Astrocyte of the cerebellum (primary cell): ENCODE measurements at places on chromosomes 6 and 20.

DNA sequence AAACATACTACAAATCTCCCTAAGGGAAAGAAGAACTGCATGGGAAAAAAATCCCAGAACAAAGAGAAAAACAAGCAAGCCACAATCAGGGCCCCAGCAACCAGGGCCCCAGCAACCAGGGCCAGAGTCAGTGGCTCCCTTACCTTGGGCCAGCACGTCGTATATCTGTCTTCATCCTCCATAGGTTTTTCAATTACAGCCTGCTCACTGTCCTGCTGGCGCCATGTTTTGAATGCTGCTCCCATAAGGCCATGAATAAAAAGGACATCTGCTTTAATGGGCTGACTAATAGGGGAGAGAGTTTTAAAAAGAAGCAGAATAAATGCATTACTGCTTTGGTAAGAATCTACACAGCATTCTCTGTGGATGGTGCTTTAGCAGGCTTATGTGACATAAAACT lies 49.2 kb downstream of the SERAC1 start:
- no peak for DNase-seq

DNA sequence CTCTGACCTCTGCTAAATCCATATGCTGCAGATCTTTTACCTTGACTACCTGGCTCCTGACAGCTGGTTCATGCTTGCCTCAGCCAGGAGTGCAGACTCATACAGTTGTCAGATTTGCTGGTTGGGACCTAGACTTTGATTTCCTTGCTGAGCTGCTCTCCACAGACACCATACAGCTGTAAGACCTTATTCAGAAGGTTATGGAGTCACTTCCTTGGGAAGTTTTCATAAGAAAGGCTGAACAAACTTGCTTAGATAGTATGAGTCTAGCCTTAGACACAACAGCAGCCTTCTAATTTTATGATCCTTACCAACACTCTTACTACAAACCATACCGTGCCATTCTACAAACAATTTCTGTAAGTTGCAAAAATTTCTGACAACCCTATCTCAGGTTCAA lies 102.9 kb downstream of the EDN1 start:
- no peak for DNase-seq

DNA sequence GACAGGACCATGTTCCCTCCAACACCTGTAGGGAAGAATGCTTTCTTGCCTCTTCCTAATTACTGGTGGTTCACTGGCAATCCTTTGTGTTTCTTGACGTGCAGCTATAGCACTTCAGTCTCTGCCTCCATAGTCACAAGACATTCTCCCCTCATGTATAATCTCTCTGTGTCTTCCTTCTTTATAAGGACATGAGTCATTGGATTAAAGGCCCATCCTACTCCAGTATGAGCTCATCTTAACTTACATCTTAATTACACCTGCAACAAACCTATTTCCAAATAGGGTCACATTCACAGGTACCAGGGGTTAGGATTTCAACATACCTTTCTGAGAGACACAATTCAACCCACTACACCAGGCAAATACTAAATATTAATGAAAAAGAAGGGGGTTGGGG lies 213.6 kb downstream of the RNGTT start:
- DNase-seq: no peak

GRCh38 chr6:44415873-44416502 lies 28.5 kb downstream of the CDC5L start:
- DNase-seq: no peak

- no peak for DNase-seq
Measured at GRCh38 chr20:32333988-32334885, 23.9 kb upstream of the ASXL1 start.

DNA sequence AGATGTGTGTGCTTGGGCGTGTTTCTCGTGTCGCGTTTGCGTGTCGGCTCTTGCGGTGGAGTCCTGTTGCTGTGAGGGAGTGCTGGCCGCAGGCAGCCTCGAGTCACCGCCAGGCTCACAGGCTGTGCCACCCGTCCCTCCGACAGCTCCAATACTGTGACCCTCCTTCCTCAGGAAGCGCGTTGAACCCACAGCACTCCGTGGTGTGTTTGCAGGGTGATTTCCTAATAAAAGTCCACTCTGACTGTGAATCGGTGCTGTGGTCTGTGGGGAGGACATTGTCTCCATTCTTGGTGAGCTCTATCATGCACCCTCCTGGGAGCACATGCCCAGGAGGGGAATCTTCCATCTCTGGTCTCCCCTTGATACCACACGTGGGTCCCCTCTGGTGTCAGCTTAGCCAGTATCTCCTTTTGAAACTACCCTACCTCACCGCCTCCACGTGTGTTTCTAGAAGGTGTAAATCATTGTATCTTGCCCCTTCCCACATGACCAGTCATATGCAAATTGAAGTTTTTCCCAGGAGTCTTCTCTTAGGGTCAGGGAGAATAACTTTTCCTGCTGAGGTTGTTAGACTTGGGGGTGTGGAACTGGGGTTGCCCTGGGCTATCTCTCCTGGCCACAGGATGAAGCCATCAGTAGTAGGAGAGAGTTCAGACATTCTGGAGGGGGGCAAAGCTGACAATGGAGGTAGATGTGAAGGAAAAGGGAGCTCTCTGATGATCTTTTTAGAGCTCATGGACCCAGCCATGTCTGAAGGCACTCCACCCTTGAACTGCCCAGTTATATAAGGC lies 13.3 kb upstream of the PCMTD2 start:
- no peak for DNase-seq

DNA sequence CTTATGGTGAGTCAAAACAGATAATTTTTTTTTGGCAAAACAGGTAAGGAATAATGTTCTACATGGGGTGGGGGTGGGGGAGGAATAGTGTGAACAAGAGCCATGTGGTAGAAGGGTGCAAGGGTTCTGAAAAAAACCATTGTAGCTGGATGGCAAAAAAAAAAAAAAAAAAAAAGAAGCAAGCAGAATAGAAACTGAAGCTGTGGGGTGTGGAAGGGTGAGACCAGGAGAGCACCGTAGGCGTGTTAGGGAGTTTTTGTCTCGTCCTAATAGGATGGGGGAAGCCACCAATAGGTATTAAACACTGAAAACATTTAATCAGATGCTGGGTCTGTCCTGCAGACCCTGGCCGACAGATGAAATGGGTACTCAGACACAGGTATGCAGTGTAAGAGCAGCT lies 110.1 kb downstream of the ADTRP start:
- DNase-seq: no peak

DNA sequence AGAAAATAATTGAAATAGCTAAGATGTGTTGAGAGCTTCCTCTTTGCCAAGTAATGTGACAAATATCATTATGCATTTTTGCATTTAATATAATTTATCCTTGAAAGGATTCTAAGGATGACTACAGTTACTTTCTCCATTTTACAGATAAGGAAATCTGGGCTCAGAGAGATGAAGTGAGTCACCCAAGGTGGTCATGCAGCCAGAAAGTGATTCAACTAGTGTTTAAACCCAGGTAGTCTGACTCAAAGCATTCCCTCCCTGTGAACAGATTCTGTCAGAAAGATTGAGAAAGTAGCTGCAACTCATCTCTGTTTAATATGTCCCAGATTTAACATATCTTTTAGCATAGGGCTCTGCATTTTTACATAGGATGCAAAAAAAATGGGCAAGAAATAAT lies 28.1 kb downstream of the NRSN1 start:
- DNase-seq: peak; percentile 8

DNA sequence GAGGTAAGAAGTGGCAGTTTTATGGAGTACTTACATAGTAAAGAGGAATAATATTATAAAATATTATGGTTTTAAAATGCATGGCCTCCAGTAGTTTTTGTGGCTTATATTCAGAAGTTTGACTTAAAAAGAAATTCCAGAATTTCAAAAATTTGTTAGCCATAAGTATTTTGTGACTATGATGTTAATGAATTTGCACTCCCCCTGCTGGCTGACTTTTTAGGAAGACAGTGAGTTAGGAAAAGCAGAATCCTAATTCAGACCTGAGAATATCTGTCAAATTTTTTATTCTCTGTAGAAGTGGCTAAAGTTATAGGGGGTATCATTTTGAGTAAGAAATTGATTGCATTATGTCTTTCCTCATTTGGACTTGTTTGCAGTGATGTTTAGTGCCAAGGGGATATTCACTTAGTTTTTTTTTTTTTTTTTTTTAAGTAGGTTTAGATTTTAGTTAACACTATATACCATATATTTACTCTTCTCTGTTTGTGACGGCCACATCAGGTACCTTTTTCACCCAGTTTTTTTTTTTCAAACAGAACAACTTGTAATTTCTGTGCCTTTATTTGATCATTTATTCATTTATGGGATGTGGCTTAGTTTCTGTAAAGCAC lies 40.8 kb downstream of the ZFAND3 start:
- DNase-seq: peak; percentile 49

DNA sequence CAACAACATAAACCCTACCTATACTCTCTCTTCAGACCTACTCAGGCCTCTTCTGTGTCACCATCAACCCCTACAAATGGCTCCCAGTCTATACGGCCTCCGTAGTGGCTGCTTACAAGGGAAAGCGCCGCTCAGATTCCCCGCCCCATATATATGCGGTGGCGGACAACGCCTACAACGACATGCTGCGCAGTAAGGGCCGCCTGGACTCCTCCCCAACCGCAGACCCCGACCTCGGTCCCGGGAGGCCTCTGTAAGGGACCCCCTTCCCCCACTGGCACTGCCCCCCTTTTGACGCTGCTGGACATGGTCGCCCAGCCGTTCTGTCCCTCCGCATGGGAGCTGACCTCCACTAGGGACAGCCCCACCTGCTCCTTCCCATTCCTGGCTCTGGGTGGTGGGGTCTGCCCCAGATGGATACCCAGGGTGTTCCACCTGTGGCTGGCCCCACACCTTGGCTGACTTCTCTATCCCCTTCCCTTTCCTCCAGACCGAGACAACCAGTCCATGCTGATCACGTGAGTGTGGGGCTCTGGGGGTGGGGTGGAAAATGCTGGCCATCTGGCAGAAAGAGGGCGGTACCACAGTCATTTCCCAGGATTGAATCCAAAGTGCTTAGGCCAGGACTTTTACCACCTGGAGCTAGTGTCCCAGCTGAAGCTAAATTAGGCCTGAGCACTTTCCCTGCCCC lies 25.0 kb downstream of the MYH7B start:
- no peak for DNase-seq

GRCh38 chr6:3385660-3386151 lies 71.1 kb downstream of the SLC22A23 start:
- DNase-seq: peak; percentile 19

GRCh38 chr6:130632897-130633296 lies 194.3 kb upstream of the SMLR1 start:
- no peak for DNase-seq

- DNase-seq: no peak
Measured at GRCh38 chr20:4027590-4028265, 12.4 kb upstream of the RNF24 start.

- DNase-seq: no peak
Measured at GRCh38 chr20:50695135-50695872, 4.0 kb upstream of the RIPOR3 start.

GRCh38 chr6:154139892-154140291 lies 100.9 kb downstream of the OPRM1 start:
- no peak for DNase-seq

DNA sequence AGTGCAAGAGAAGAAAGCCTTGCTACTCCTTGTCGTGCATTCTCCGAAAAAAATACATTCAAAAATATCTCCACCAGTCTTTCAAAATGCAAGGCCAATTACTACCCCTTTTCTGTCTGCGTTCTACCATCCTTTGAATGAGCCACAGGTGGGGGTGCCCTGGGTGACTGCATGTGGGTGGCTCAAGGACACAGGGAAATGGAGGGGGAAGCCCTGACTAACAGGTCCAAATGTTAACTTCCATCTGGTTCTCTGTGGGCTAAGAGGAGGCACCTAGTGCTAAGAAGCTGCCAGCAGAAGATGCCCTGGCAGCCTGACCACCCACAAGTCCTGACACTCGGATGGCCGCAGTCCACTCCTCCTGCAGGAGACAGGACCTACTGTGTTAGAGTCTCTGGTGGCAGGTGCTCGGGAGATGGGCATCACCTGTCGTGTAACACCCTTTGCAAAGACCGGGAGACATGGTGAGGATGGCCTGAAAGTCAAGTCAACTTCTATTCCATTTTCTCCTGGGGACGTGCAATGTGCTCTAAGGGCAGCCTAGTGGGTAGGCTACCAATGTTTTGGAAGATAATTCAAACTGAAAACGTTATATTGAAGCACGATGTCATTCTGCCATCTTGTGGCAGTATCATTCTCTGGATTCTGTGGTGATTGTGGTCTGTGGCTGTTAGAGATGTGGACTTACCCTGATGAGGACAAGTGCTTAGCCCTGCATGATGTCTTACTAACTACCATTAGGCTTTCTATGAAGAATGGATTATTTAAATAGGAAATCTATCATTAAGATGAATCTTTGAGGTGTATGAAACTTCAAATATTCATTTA lies 27.4 kb upstream of the IGF2R start:
- peak; percentile 29 for DNase-seq

- DNase-seq: no peak
Measured at GRCh38 chr6:2433711-2434110, 188.3 kb upstream of the GMDS start.

DNA sequence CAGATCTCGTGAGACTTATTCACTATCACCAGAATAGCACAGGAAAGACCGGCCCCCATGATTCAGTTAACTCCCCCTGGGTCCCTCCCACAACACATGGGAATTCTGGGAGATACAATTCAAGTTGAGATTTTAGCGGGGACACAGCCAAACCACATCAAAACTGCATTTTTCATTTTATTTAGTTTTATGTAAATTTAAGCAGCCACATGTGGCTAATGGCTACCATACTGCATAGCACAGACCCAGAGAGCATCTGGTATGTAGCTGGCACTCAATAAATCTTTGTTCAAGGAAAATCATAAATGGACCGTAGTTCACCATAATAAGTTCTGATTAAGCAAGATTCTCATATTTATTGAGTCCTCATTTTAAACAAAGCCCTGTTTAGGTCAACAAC lies 15.3 kb downstream of the GFOD1 start:
- DNase-seq: peak; percentile 75

GRCh38 chr6:11080296-11080695 lies 13.3 kb upstream of the SMIM13 start:
- DNase-seq: no peak

GRCh38 chr20:61744691-61745396 lies 320.8 kb downstream of the TAF4 start:
- DNase-seq: no peak

GRCh38 chr6:99431901-99432300 lies 6.8 kb upstream of the PNISR start:
- no peak for DNase-seq

- no peak for DNase-seq
Measured at GRCh38 chr6:168403370-168404005, 37.5 kb upstream of the SMOC2 start.

- no peak for DNase-seq
Measured at GRCh38 chr6:41560431-41561192, 14.4 kb downstream of the FOXP4 start.

- DNase-seq: no peak
Measured at GRCh38 chr6:47496935-47497579, 19.5 kb downstream of the CD2AP start.

- peak; percentile 83 for DNase-seq
Measured at GRCh38 chr6:146200176-146200575, 171.3 kb downstream of the GRM1 start.
